SJCRH30 (cell line): ENCODE measurements at places on chromosomes 6 and 20. TPM values are rescaled to one million over a fixed set of nuclear protein-coding genes. Genes with fewer than 3 reads are reported as not detected.

GRCh38 chr6:156957931-156958547, 180.9 kb downstream of the ARID1B start:
- no peaks in the 10 kb centered on the region for H3K36me3 ChIP-seq
- no peak for DNase-seq
- H3K27me3 ChIP-seq = no peaks in the 10 kb centered on the region
- H3K4me1 ChIP-seq = peaks cover 12% of the 10 kb centered on the region

GRCh38 chr6:24927277-24927955, 8.3 kb downstream of the RIPOR2 start:
- H3K4me3 ChIP-seq = no peak overlapping the region
- DNase-seq = no peak
- peaks cover 12% of the 10 kb centered on the region; the same call in 1 of the 2 replicates for H3K4me1 ChIP-seq
- no peaks in the 10 kb centered on the region for H3K36me3 ChIP-seq
- H3K27ac ChIP-seq = no peak overlapping the region

- H3K36me3 ChIP-seq = no peaks in the 10 kb centered on the region
- DNase-seq = no peak
- no peak overlapping the region for H3K27ac ChIP-seq
Measured at GRCh38 chr20:60192326-60192725, 234.1 kb downstream of the CDH26 start.

GRCh38 chr6:50986319-50986718, 167.6 kb downstream of the TFAP2B start:
- H3K4me1 ChIP-seq = peaks cover 6% of the 10 kb centered on the region
- H3K4me3 ChIP-seq = no peak overlapping the region
- no peaks in the 10 kb centered on the region for H3K36me3 ChIP-seq
- no peak for DNase-seq
- H3K27ac ChIP-seq = no peak overlapping the region

DNA sequence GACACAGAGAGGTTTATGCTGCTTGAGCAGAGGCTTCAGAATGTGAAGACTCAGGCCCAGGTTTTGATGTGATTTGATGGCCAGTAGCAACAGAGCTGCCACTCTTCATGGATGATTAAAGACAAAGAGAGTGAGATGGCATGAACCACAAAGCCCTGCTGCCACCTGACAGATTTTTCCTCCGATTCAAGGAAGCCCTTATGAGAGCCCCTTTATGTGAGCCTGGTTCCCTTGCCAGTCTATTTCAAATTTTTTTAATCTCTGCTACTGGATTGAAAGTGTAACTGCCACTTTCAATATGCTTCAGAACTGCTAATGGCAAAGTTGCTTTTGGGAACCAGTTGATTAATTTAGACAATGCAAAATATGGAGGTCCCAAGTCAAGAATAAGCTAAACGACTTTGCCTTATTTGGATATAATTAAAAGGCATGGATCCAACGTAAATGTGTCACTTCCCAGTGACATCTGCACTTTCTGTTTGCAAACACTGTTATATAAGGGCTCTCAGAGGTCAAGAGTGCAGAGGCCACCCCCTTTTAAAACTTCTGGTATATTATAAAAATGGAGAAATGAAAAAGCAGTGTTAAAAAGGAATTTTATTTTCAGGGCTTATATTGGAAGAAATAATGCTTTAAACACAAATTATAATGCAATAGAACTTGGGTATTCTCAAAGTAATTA, 238.9 kb upstream of the FLRT3 start:
- no peak overlapping the region for H3K4me3 ChIP-seq
- no peak overlapping the region for H3K27ac ChIP-seq
- H3K36me3 ChIP-seq = no peaks in the 10 kb centered on the region

- H3K4me3 ChIP-seq = no peak overlapping the region
- DNase-seq = peak; percentile 49
Measured at GRCh38 chr20:36881888-36882287, 6.0 kb downstream of the TLDC2 start.

DNA sequence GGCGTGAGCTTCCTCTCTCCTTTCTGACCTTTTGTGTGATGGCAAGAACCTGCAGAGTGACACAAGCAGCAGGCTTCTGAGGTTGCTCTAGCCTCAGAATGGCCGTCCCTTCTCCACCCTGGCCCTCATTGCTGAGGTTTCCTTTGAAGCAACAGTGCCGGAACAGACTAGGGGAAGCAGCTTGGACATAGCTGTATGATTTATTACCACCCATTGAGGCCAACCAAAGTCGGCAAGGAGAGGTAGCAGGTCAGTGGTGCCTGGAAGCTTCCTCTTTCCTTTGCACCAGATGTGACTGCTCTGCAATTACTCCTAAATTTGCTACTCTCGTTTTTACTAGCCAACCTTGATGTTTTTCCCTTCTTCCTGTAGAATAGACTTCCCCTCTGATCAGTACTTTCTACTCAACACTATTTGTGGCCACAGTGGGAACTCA, 31.4 kb downstream of the PTPN1 start:
- no peak for DNase-seq
- no peak overlapping the region for H3K4me3 ChIP-seq
- no peak overlapping the region for H3K27ac ChIP-seq
- peaks cover 9% of the 10 kb centered on the region for H3K36me3 ChIP-seq

DNA sequence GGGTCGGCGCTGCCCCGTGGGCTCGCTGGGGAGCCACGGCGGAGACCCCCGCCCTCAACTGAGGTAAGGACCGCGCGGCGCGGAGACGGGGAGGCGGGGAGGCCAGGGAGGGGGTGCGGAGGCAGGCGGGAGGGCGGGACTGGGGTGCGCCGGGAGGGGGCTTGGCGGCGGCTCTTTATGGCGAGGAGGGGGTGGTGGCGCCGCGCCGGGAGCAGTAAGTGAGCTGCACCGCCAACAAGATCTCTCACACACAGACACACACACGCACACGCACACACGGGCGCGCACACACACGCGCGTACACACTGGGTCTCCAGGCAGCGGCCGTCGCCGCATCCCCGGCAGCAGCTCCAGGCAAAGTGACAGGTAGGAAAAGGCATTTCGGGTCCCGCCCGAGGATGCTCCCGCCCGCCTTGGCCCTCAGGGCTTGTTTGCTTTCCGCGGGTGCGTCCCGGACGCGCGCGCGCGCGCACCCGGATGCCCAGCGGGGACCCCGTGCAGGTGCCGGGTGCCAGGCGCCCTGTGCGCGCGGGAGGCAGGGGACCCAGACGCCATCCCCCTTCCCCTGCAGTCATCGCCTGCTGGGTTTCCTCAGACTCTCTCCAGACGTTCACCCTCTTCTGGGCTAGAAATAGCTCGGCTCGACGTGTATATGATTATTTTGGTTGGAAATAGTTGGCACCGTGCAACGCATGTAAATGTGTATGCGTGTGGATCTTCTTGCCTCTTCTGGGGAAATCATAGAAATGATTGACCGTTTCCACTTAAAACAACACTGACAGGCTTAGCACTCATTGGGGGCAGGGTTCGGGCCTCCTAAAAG, at the start of gene PLCB4:
PLCB4 (plus strand) TSS at position 247 of the 823 bp plus-strand sequence. CDS start 238,728 bp downstream, outside the sequence.
- H3K27me3 ChIP-seq = no peaks in the 10 kb centered on the region
- DNase-seq = no peak

DNA sequence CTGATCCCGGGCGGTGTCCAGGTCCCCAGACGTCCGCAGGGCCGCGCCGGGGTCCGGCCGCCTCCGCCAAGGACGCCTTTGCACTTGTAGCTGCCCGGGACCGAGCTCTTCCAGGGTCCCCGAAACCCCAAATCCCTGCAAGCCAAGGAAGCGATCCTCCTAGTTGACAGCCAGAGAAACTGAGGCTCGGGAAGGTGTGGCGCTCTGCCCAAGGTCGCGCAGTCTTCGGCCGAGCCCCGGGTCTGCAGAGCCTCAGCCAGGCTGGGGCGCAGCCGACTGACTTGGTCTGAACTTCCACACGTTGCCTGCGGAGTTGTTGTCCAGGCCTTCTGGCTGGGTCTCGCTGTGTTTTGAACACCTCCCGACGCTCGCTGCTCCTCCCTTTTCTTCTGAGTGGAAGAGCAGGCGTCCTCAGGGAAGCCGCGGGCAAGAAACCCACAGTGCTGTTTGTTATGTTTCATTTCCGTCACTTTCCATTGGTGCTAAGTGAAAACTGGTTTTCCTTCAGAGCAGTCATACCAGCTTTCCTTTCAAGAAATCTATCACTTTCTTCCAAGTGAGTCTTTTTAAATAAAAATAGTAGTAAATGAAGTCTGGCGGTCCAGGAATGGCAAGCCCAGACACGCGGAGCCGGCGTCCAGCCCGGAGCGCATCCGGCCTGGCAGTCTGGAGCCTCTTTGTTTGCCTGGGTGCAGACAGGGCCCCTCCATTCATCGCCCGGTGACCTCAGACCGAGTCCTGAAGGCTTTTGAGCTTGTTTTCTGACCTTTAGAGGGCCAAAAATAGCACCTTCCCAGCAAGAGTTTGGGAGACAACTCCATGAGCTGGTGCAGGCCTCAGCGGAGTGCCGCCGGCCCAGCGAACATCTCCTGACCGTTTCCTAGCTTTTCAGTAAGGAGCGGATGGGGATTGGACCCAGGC, 698 bp downstream of the FAM210B start:
- peak overlapping the region; percentile 73 for H3K4me3 ChIP-seq
- peaks cover 20% of the 10 kb centered on the region for H3K4me1 ChIP-seq
- peak; percentile 88 for DNase-seq
- H3K27me3 ChIP-seq = no peaks in the 10 kb centered on the region

DNA sequence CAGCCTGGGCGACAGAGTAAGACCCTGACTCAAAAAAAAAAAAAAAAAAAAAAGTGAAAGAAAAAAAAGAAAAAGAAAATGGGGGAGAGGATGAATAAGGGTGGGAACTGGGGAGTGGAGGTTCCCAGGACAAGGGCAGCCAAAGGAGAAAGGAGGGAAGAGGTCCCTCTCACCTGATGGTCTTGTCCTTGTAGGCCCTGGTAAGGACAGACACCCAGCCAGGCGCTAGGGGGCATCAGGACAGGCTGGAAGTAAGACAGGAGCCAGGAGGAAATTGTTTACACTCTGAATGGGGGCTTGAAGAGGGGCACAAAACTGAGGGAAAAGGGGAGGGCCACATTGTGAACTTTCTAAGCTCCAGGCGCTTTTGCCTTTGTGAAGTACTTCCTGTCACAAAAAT, 2.3 kb upstream of the ALDH5A1 start:
- no peaks in the 10 kb centered on the region for H3K36me3 ChIP-seq
- H3K27ac ChIP-seq = no peak overlapping the region
- no peak for DNase-seq
- H3K27me3 ChIP-seq = no peaks in the 10 kb centered on the region
- no peaks in the 10 kb centered on the region for H3K4me1 ChIP-seq

- no peak overlapping the region for H3K27ac ChIP-seq
- H3K4me1 ChIP-seq = no peaks in the 10 kb centered on the region
- no peak for DNase-seq
- no peak overlapping the region for H3K4me3 ChIP-seq
- H3K27me3 ChIP-seq = no peaks in the 10 kb centered on the region
Measured at GRCh38 chr6:106141441-106142237, 55.5 kb downstream of the PRDM1 start.

DNA sequence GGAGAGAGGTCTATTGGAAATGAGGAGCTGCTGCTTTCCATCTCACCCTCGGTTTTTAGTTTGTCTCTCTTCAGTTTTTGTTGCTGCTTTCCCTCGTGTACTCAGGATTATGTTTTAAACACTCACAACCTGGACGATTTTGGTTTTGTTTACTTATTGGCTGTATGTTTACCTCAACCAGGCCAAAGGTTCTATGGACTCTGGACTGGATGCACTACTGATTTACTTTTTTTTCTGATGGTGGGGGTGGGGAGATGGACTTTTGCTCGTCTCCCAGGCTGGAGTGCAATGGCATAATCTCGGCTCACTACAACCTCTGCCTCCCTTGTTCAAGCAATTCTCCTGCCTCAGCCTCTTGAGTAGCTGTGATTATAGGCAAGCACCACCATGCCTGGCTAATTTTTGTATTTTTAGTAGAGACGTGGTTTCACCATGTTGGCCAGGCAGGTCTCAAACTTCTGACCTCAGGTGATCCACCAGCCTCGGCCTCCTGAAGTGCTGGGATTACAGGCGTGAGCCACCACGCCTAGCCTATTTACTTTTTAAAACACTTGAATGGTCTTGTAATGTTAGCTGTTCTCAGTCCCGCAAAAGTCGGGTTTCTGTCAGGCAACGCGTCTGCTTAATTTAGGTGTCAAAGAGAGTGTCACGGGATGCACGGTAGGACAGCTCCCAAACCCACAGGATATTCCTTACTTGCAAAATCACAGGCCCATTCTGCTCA, 148.2 kb upstream of the RIPOR2 start:
- no peaks in the 10 kb centered on the region for H3K4me1 ChIP-seq
- no peaks in the 10 kb centered on the region for H3K36me3 ChIP-seq
- no peaks in the 10 kb centered on the region for H3K27me3 ChIP-seq

GRCh38 chr6:118509009-118509617, 39.0 kb upstream of the PLN start:
- peak; percentile 61 for DNase-seq
- no peaks in the 10 kb centered on the region for H3K27me3 ChIP-seq
- peaks cover 12% of the 10 kb centered on the region for H3K4me1 ChIP-seq
- H3K4me3 ChIP-seq = no peak overlapping the region
- no peak overlapping the region for H3K27ac ChIP-seq

DNA sequence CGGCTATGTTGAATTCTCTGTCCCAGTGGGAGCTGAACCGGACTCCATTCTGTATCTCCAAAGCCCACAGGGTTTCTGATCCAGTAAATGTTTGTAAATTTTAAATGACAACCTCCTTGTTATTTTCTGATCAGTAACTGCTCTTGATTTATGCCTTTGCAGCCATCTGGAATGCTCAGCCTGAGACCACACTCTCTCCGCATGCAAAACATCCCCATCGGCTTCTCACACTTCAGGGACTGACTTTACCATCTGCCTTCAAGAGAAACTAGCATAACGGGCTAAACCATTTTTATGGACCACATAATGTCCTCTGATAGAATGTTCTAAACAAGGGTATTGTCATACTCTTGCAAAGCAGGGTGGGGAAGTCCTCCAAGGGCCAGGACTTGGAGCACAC, 94.5 kb upstream of the FOXQ1 start:
- H3K4me3 ChIP-seq = no peak overlapping the region
- H3K4me1 ChIP-seq = no peaks in the 10 kb centered on the region
- H3K27ac ChIP-seq = no peak overlapping the region
- DNase-seq = no peak
- H3K27me3 ChIP-seq = no peaks in the 10 kb centered on the region

GRCh38 chr20:535958-536357, 7.6 kb downstream of the CSNK2A1 start:
- no peaks in the 10 kb centered on the region for H3K27me3 ChIP-seq
- DNase-seq = no peak
- H3K36me3 ChIP-seq = peaks cover 36% of the 10 kb centered on the region
- H3K4me3 ChIP-seq = no peak overlapping the region

- H3K27me3 ChIP-seq = peaks cover 22% of the 10 kb centered on the region
- no peak overlapping the region for H3K27ac ChIP-seq
- H3K4me3 ChIP-seq = no peak overlapping the region
- DNase-seq = no peak
Measured at GRCh38 chr20:63102721-63103375, 96.1 kb upstream of the BHLHE23 start.

- H3K4me3 ChIP-seq = no peak overlapping the region
- H3K27me3 ChIP-seq = no peaks in the 10 kb centered on the region
- H3K27ac ChIP-seq = no peak overlapping the region
- H3K4me1 ChIP-seq = peaks cover 8% of the 10 kb centered on the region
Measured at GRCh38 chr20:59902470-59902869, 31.0 kb downstream of the SYCP2 start.

- no peaks in the 10 kb centered on the region for H3K36me3 ChIP-seq
- peak overlapping the region; percentile 85 for H3K4me3 ChIP-seq
- peak; percentile 25 for DNase-seq
- no peaks in the 10 kb centered on the region for H3K4me1 ChIP-seq
- peak overlapping the region; percentile 76; the same call in 1 of the 2 replicates for H3K27ac ChIP-seq
- no peaks in the 10 kb centered on the region for H3K27me3 ChIP-seq
Measured at GRCh38 chr6:11042750-11043377, 1.2 kb downstream of the ELOVL2 start.

ZKSCAN4 gene
- total RNA-seq = 4.4 and 4.8 TPM in 2 replicates

NR2E1 gene
- 0.13 and 0.22 TPM in 2 replicates for total RNA-seq

NRM gene
- 25.0 and 29.6 TPM in 2 replicates for total RNA-seq

SLC22A2 gene
- 0.02 TPM in 1 of 2 replicates, not detected in the other for total RNA-seq

C20orf204 gene
- total RNA-seq = 2.0 and 3.0 TPM in 2 replicates
